ENCODE measurements at places on chromosomes 12 and 14.

- no peak for DNase-seq
These were observed 256.4 kb downstream of the SSPN start for GRCh38 chr12:26451763-26452162.

- DNase-seq, result no peak
These were observed 460.4 kb downstream of the DPF3 start for GRCh38 chr14:72433511-72433910.

DNA sequence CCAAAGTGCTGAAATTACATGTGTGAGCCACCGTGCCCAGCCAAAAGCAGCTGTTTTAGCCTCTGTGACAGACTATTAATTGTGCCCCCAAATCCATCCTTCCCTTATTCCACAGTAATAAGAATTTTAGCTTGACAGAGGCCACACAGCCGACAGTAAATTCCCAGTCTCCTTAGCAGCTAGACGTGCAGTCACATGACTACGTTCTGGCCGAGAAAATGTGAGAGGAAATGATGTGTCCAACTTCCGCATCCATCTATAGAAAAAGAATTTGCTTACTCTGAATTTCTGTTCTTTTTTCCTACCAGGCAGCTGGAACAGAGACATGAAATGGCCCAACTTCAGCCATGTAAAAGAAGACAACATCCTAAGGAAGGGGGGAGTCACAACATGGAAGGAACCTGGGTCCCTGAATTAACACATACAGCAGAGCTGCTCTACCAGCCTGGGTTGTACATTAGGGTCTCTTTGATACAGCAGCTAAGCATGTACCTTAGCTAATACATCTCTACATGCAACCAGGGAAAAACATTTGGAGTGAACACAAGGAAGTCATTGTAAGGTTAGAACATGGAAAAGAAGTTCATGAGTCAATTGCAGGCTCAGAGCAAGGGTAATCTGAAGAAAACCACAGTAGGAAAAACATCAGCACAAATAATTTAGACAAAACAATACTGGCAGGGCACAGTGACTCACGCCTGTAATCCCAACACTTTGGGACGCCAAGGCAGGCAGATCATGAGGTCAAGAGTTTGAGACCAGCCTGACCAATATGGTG, 35.5 kb downstream of the CIT start:
- DNase-seq, result no peak

- no peak for DNase-seq
These were observed 46.9 kb upstream of the FBRSL1 start for GRCh38 chr12:132443091-132443490.

DNA sequence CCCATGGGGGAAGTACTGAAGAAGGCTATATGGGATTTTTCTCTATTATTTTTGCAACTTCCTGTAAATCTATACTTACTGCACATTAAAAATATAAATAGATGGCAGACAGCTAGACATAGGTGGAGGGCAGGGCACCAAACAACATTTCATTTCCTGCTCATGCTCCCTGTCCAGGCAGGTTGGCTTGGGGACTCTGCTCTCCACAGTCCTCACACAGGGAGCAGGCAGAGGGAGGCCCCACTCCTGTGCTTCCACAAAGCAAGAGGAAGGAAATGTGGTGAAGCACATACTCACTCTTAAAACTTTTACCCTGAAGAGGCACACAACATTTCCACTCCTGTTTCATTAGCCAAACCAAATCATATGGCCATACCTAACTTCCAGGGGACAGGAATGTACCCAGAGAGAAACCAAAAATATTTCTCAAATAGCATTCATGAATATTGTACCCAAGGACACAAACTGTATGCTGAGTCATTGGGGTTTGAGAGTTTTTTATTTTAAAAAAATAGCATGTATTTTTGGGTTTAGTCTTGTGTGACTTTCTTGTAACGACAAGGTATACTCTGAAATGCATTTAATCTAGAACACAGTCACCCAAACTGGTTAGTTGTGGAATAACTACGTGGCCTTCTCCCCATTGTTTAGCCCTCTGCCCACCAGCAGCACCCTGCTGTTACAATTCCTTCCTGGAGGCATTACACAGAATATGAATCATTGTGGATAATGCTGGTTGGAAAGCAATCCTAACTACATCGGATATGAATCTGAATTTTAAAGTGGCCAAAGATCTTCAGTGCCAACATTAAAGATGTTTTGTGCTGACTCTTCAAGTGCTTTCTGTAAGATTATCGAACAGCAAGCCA, 40.9 kb downstream of the RTN1 start:
- DNase-seq, result no peak

GRCh38 chr14:47040550-47040949, 389.0 kb upstream of the RPL10L start:
- peak; percentile 33 for DNase-seq

GRCh38 chr14:105023791-105024480, 3.1 kb upstream of the CDCA4 start:
- peak; percentile 44 for DNase-seq

DNA sequence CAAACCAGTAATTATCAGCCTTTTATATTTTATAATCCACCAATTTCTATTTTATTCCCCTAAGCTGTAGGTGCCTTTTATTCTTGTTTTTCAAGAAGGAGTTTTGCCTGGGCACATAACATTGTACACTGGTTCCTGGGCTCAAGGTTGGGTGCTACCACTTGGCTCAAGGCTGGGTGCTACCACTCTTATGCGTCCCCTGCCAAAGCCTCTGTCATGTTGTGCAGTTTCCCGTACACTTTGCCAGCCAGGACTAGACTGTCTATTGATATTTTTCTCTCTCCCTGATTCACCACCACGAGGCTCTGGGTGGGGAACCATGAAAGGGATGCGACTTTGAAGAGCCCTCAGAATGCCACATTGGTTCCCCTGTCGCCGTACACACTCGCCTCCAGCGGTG, 52.5 kb upstream of the VASH1 start:
- no peak for DNase-seq

- DNase-seq, result peak; percentile 65
These were observed 310 bp downstream of the BICDL1 start for GRCh38 chr12:119989361-119989730.

DNA sequence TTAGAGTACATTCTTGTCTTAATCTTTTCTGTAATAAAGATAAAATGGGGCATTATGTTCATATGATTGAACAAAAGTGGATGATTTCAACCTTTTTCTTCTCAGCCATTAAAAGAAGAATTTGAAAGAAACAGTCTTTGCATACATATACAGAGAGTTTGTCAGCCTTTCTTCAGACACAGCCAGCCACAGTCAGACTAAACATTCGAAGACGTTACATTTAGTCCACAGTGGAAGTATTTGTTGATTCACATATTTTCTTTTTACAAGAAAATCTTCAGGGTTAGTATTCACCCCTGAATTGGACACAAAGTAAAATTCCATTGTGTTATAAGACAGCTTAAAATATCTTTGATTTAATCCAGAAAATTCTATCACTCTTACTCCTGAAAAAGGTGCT, 36.2 kb downstream of the ETV6 start:
- no peak for DNase-seq

DNA sequence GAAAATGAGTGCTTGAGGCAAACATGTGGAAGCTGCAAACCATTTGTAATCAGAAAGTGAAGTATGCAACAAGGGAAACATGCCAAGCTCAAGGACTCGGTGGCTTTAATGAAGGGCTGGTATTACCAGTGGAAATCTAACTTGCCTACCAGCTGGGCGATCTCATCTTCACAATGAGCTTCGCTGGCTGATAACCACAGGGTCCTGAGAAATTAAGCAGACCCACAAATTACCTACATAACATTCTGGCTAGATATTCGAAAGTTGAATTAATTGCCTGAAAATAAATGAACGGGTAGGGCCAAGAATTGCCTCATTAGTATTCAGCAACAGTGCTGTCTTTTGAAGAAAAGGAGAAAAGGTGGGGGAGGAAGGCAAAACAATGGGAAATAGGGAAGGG, 439.4 kb downstream of the PDZRN4 start:
- DNase-seq, result no peak

GRCh38 chr12:41836416-41836815, 308.3 kb downstream of the GXYLT1 start:
- DNase-seq, result no peak

DNA sequence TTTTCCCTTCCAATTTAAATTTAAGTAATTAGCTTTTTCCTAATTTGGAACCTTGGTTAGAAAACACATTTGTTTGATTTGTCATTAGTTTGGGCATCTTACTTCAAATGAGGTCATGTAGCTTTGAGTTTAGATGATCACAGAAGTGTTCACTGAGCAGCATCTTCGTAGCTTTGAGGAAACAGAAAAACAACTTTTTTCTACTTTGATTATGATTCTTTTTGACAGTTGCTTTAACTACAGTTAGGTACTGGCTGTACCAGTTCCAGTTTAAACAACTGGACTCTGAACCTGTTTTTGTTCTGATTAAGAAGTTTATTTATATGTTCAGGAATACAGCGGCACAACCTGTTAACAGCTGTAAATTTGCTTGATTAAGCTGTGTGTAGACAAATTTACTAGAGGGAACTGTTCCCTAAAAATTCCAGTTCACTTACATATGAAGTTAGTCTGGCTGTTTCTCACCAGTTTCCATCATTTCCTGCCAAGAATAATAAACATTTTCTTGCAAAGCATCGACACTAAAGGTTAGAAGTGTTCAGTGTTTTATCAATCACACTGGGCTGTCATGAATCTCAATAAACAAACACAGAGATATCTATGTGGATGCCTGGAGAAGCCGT, 191.9 kb downstream of the RAD51B start:
- no peak for DNase-seq

DNA sequence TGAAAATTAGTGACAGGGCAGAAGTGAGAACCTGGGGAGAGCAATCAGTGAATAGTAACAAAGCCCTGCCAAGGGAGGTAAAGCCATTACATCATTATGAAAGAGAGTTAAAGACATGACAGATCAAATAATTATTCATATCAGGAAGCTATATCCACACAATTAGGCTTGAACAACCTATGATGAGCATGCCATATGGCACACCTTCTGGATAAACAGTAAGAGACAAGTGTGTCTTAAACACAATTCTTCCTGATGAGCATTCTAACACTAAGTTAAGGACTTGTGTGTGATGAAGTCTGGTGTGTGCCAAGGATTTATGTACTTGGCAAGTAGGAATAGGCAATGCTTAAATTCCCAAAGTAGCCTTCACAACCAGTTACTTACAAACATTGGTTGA, 76.1 kb downstream of the GALNT4 start:
- DNase-seq, result no peak

DNA sequence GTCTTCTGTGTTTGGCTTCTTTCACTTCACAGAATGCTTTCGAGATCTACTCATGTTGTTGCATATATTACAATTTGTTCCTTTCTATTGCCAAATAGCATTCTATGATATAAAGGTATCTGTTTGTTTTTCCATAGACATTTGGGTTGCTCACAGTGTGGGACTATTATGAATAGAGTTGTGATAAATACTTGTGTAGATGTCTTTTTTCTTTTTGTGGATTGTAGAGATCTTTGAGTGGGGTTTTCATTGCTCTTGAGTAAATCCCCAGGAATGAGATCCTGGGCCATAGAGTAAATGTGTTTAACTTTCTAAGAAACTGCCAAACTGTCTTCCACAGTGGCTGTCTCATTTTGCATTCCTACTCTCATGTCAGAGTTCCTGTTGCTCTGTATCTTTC, 24.9 kb upstream of the CEBPE start:
- DNase-seq, result no peak

- DNase-seq, result no peak
These were observed 200.6 kb downstream of the CCDC91 start for GRCh38 chr12:28390761-28391385.

DNA sequence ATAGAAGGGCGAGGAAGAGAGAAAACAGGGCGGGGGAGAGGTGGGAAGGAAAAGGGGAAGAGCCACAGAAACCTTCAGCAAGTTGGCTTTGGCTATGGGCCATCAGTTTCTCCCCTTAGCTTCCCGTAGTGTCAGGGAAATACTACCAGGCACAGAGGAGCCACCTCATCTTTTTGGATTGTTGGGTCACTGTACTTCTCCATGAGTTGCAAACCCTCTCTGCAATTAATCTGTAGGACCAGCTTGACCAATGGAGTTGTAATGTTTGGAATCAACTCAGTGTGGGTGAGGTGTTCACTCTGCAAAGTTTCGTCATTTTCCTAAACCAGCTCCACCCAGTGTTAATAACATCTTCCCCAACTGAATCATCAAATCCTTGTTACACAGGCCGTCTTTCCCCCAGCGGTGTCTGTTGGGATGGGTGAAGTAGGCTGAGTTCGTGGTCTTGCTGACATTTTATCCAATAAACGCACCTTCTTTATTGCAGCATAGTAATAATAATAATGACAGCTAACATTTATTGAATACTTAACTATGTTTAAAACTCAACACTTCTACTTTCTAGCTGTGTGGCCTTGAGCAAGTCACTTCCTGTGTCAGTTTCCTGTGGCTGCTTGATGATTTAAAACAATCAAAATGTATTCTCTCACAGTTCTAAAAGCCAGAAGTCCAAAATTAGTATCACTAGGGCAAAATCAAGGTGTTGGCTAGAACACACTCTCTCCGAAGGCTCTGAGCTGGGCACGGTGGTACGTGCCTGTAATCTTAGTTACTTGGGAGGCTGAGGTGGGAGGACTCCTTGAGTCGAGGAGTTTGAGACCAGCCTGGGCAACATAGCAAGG, 8.1 kb upstream of the GLTP start:
- DNase-seq, result no peak

GRCh38 chr12:76595056-76595455, 35.5 kb upstream of the OSBPL8 start:
- no peak for DNase-seq

- DNase-seq, result no peak
These were observed 47.5 kb downstream of the BEGAIN start for GRCh38 chr14:100539766-100540140.

- no peak for DNase-seq
These were observed at the start of gene SMOC1 for GRCh38 chr14:69879175-69880043. Gene SMOC1 (plus strand): TSS chr14:69879416. CDS start chr14:69879679, 263 bp downstream.

DNA sequence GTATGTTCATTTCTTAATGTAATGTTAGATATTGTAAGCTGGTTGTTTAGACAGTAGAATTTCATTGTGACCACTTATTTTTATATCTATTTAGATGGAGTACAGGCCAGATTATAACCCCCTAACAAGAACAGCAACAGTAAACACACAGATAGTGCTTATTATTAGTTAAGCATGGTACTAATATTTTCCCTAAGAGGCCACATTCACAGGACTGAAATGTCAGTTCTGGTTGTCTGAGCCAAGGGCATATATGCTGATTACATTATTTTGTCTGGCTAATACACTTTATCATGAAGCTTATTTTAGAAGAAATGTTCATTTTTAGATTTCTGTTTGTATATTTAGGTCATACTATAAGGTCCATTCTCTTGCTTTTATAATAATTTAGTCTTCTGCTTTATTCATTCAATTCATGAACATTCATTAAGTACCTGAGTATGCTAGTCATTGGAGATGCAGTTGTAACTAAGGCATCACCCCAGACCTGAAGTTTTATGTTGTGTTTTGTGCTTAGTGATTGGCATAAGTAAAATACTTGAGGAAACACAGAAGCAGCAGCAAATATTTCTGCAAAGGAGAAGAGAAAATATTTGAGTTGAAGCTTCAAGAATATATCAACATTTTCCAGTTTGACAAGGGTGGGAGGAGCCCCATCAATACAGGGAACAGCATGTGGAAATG, 413.7 kb downstream of the RAD51B start:
- no peak for DNase-seq
